Stimulated activated CD8-positive, alpha-beta memory T cell treated with anti-CD3 and anti-CD28 coated beads, Interleukin-12 subunit alpha, Interleukin-12 subunit beta, amount 100 ng/mL, for 4 hours (primary cell): ENCODE measurements at places on chromosomes 2 and 18.

DNA sequence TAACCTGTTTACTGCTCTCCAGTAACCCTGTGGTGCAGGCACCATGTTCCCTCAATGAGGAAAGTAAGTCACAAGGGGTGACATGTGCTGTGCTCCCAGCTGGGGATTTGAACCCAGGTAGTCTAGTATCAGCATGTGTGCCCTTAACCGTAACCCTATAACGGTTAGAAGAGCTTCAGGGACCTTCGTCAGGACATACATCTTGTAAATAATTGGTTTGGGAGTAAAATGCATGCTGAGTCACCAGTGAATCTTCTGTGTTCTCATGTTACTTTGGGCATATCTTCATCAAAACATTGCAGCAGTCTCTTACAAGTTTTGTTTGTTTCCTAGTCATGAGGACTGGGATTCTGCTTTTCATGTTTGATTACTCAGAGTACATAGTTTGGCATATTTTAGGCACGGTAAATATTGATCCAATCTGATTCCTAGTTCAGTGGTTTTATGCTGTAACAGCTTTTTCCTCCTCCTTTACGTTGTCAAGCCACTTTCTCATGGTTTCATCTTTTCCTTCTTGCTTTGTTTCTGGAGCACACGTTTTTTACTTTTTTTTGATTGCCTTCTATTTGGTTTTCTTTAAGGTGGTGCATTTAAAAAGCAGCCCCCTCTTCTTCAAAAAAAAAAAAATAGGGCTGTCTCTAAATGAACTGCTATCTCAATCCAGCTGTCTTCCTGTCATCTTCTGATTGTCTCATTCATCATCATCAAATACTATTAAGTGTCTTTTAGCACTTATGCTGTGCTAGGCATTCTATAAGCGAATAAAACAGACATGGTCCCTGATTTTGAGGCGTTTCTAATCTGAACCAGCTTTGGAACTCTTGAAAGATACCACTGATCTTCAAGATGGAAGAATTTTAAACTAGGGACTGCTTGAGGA is 50.4 kb downstream of the CLIP4 start:
- no peak for DNase-seq

DNA sequence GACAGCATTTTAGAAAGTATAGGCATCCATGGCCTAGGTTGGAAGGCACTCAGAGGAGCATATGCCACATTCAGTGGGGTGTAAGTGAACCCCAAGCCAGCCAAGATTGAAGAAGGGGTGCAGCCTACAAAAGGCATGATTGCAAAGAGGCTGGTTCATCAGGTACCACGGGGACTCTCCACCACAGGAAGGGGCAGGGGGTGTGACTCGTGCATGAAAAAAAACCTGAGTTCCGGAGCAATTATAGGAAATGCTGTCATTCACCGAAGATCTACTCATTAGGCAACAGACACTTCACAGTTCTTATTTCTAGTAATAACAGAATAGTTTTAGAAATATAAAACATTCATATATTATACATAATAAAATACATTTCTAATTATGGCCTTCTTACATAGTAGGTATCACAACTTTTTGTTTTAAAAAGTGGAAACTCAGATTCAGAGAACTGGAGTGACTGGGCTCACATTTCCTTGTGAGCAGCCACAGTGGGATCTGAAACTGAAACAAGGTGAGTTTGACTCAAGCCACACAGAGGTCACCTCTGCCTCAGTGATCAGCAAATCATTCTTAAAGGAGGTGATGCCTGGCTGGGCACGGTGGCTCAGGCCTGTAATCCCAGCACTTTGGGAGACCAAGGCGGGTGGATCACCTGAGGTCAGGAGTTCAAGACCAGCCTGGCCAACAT is 188.4 kb upstream of the GYPC start:
- no peak for DNase-seq

DNA sequence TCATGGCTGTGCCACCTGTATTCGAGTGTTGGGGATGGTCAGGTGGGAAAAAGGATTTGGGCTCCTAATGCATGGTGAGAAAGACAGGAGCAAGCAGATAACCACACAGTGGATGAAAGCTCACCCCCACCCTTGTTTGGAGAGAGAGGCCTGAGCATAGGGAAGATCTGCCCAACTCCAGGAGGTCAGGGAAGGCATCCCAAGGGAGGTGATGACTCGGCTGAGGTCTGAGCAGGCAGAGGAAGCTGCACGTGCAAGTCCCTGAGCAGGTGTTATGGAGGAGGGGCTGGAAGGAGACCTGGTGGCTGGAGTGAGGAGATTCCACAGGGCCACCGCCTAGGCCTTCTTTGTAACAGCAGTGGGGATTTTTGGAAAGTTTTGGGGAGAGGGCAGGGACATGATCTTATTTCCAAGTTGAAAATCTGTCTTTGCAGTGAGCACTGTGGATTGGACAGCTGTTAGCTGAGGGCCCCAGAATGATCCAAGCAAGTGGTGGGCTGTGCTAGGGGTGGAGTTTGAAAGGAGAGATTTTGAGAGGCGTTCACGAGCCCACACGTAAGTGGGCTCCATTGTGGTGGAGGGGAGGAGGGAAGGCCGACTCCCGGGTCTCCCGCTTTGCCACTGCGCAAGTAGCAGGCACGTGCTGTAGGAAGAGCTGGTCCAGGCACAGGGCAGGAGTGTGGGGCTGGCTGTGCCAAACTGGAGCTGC is 228.5 kb downstream of the GLI2 start:
- no peak for DNase-seq

GRCh38 chr2:149613704-149614103 is 26.1 kb upstream of the MMADHC start:
- DNase-seq, result no peak

DNA sequence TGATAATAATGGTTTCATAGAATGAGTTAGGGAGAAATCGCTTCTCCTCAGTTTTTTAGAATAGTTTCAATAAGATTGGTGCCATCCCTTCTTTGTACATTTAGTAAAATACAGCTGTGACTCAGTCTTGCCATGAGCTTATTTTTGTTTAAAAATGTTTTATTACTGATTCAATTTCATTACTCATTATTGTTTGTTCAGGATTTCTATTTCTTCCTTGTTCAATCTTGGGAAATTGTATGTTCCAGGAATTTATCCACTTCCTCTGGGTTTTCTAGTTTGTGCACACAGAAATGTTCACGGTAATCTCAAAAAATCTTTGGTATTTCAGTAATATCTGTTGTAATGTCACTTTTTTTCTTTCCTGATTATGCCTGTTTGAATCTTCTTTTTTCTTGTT is 371.5 kb upstream of the SETBP1 start:
- DNase-seq, result no peak

- DNase-seq, result no peak
Measured at GRCh38 chr2:18993756-18994338, 364.6 kb downstream of the OSR1 start.

DNA sequence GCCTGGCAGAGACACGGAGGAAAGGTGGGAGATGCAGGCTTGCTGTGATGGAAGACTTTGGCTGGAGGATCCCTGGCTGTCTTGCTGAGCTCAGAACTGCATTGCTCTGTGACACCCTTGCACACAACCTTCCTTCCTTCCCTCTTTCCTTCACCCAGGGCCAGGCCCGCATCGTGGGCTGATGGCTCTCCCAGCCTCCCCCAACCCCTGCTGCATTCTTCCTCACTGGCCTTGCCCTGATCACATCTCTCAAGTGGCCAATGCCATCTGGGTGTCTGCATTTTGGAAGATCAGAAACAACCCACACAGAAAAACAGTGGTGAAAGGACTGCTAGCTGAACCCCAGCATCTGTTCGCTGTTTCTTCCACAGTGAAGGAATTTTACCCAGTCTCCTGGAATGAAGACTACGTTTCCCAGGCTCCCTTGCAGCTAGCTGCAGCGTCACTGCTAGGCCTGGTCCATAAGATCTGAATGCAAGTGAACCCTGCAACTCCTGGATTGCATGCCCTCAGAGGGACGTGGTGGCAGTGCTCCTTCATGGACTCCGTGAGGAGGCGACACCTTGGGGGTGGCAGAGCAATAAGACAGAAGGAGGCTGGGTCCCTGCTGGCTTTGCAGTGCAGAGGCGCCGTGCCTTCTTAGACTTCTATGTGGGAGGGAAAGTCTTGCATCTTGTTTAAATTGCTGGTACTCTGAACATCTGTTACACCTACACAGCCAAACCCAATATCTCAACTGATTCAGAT is 78.9 kb upstream of the YWHAQ start:
- no peak for DNase-seq
